ENCODE measurements at places on chromosomes 5 and 9.
A peak's percentile ranks its signal among the peaks of the same experiment; 100 is the strongest.

DNA sequence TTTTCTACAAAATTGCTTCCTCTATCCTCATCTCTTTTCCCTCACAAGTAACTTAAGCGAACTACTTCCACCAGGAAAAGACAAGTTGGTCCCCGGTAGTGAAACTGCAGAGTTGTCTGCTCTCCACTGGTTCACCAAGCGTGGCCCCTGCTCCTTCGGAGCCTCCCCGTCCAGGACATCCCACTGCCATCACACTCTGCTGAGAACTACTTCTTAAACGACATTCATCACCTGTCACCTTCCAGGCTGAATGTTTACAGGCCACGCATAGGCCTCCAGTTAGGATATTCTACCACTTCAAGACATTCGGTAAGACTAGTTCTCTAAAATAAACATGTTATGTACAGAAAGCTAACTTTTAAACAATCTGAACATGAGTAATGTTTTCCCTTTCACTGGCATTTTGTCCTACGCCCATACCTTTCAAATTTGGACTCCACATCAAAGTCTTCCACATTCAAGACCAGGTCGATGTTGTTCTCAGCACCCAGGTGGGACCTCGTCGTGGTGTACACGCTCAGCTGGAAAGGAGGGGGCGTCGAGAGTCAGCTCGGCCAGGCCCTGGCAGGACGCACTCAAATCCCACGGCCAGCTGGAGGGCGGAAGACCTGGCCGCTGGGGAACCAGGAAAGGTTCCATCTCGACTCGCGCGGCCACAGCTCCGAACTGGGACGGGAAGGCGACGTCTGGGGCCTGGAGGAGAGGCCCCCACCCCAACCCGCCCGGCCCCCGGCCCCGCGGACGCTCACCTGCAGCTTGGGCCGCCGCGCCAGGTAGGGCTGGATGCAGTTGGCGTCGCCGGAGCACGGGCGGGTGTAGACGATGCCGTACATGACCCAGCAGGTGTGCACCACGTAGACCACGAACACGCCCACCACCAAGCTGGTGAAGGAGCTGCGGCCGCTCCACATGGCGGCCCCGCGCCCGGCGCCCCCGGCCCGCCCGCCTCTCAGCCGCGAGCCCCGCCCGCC lies 683 bp downstream of the CLPTM1L start:
- H3K4me1 ChIP-seq = peaks cover 16% of the 10 kb centered on the region
- H3K4me3 ChIP-seq = peak overlapping the region; percentile 83
- no peak for DNase-seq
- H3K36me3 ChIP-seq = peaks cover 28% of the 10 kb centered on the region

GRCh38 chr9:132214027-132214622 lies 52.3 kb downstream of the NTNG2 start:
- peak; percentile 75 for DNase-seq
- H3K4me3 ChIP-seq = peak overlapping the region; percentile 39
- peak overlapping the region; percentile 70 for H3K27ac ChIP-seq
- peaks cover 21% of the 10 kb centered on the region for H3K27me3 ChIP-seq
- no peaks in the 10 kb centered on the region for H3K36me3 ChIP-seq

GRCh38 chr5:116142495-116142894 lies 57.7 kb downstream of the COMMD10 start:
- no peaks in the 10 kb centered on the region for H3K27me3 ChIP-seq
- H3K27ac ChIP-seq = no peak overlapping the region
- DNase-seq = no peak

- no peaks in the 10 kb centered on the region for H3K4me1 ChIP-seq
- no peak for DNase-seq
- H3K4me3 ChIP-seq = no peak overlapping the region
- H3K27ac ChIP-seq = no peak overlapping the region
Measured at GRCh38 chr5:178808886-178809285, 50.9 kb upstream of the ZNF354B start.

DNA sequence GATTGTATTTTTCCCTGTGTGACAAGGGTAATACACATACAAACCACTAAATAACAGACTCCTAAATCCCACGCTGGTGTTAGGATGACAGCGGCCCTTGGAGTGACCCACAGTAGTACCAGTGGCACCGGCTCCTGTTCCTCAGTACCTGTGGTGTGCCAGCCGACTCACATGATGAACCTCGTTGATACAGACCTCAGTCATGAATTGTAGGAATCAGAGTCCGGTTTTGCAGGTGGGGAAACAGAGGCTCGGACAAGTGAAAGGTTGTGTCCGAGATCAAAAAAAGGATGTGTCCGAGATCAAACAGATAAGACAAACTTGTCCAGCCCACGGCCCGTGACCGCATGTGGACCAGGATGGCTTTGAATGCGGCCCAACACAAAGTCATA lies 78.0 kb downstream of the AMBP start:
- H3K27me3 ChIP-seq = no peaks in the 10 kb centered on the region
- DNase-seq = no peak
- no peak overlapping the region for H3K4me3 ChIP-seq
- H3K4me1 ChIP-seq = no peaks in the 10 kb centered on the region

- H3K36me3 ChIP-seq = no peaks in the 10 kb centered on the region
- H3K27ac ChIP-seq = no peak overlapping the region
Measured at GRCh38 chr9:128712451-128713410, 10.4 kb downstream of the PKN3 start.

DNA sequence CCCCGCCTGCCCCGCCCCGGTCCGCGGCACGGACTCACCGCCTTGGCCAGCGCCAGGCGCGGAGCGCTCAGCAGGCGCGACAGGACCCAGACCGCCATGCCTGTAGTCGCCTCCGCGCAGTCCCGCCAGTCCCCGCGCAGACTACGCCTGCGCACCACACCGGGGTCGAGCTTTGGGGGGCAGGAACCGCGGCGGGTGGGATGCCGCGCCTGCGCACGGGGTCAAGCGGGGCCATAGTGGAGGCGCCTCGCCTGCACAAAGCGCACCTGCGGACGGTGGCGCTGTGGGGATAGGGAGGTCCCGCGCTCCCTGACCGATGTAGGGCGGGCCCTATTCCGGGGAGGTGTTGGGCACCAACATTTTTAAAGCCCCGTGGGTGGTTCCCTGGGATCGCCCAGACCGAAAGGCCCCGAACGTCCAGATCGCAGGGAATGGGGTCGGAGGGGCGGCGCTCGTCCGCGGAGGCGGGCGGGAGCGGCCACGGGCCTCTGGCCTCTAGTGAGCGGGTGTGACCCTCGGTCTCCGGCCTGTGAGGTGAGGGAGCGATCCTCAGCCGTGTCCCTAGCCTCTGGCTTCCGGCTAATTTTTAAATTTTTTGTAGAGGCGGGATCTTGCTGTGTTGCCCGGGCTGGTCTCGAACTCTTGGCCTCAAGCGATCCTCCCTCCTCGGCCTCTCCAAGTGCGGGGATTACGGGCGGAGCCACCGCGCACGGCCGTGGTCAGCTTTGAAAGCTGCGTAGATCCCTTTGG lies 70.8 kb upstream of the LPCAT1 start:
- no peaks in the 10 kb centered on the region for H3K36me3 ChIP-seq
- no peaks in the 10 kb centered on the region for H3K4me1 ChIP-seq
- H3K4me3 ChIP-seq = no peak overlapping the region
- DNase-seq = no peak

GRCh38 chr5:72878854-72879253 lies 62.4 kb downstream of the TNPO1 start:
- no peak overlapping the region for H3K4me3 ChIP-seq
- H3K4me1 ChIP-seq = peaks cover 7% of the 10 kb centered on the region
- peaks cover 96% of the 10 kb centered on the region for H3K36me3 ChIP-seq
- no peak overlapping the region for H3K27ac ChIP-seq
- H3K27me3 ChIP-seq = no peaks in the 10 kb centered on the region

DNA sequence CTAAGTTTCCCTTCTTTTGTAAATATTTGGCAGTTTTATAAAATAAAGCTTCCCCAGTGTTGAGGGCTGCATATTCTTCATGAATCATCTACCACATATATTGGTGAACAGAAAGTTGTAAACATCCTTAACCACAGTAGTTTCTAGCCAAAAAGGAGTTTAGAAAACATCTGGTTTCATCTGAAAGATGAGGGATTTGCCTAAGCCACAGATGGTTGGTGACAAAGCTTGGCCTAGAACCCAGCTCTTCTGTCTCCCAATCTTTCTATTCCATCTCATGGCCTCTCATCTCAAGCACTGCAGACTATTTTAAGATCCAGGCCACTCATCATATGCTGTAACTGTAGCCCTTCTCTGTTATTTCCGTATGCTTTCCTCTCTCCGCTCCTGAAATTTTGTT lies 232.3 kb upstream of the TRPM3 start:
- no peaks in the 10 kb centered on the region for H3K36me3 ChIP-seq
- no peaks in the 10 kb centered on the region for H3K4me1 ChIP-seq
- H3K27ac ChIP-seq = no peak overlapping the region
- no peaks in the 10 kb centered on the region for H3K27me3 ChIP-seq
- no peak for DNase-seq

- DNase-seq = peak; percentile 75
- no peaks in the 10 kb centered on the region for H3K36me3 ChIP-seq
- H3K27me3 ChIP-seq = no peaks in the 10 kb centered on the region
- H3K27ac ChIP-seq = peak overlapping the region; percentile 52
- H3K4me3 ChIP-seq = no peak overlapping the region
Measured at GRCh38 chr5:10461904-10462555, 20.4 kb downstream of the ROPN1L start.

DNA sequence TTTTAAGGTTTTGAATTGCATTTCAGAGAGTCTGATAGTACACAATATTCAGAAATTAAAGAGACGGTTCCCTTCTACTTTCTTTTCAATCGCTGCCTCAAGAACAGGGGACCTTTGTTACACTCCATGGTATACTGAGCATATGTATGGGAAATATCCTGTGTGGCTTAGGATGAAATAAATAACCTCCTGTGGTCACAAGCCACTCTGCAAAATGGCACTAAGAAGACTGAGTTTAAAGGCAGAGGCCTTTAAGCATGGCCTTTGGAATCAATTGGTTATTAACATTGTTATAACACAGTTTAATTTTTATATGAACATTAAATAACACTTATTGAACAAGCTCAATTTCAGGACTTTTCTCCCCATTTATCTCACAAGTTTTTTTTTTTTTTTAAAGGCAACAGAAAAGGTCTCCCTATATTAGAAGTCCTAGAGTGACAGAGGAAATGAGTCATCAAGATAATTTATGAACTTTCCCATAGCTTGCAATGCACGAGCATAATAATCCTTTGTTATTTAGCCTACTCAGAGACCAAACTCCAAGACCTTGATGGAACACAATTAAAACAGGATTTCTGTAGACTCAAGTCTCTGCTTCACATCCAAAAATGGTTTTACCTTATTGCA lies 341.9 kb downstream of the TMEM167A start:
- peak; percentile 34 for DNase-seq
- H3K4me1 ChIP-seq = no peaks in the 10 kb centered on the region
- no peaks in the 10 kb centered on the region for H3K36me3 ChIP-seq
- H3K27ac ChIP-seq = no peak overlapping the region
- no peaks in the 10 kb centered on the region for H3K27me3 ChIP-seq
- no peak overlapping the region for H3K4me3 ChIP-seq

GRCh38 chr5:143610946-143611345 lies 201.0 kb upstream of the HMHB1 start:
- no peak for DNase-seq
- no peak overlapping the region for H3K4me3 ChIP-seq
- H3K27ac ChIP-seq = no peak overlapping the region
- H3K4me1 ChIP-seq = no peaks in the 10 kb centered on the region

DNA sequence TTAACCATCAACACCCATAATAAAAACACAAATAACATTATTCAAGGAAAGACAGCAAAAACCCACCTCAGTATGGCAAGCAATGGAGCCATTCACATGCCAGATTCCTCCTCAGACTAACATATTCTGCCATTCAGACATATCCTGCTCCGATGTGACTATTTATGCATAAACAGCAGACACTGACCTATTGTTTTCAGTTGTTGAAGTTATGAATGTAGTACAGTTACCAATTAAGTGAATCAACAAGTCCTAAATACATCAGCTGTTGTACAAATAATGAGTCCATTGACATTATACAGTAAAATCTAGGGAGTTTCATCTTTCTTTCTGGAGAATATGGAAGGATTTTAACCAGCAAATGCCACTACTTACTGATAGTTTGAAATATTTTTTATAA lies 131.7 kb downstream of the DENND1A start:
- no peak overlapping the region for H3K27ac ChIP-seq
- no peaks in the 10 kb centered on the region for H3K36me3 ChIP-seq
- H3K4me3 ChIP-seq = no peak overlapping the region
- no peak for DNase-seq

DNA sequence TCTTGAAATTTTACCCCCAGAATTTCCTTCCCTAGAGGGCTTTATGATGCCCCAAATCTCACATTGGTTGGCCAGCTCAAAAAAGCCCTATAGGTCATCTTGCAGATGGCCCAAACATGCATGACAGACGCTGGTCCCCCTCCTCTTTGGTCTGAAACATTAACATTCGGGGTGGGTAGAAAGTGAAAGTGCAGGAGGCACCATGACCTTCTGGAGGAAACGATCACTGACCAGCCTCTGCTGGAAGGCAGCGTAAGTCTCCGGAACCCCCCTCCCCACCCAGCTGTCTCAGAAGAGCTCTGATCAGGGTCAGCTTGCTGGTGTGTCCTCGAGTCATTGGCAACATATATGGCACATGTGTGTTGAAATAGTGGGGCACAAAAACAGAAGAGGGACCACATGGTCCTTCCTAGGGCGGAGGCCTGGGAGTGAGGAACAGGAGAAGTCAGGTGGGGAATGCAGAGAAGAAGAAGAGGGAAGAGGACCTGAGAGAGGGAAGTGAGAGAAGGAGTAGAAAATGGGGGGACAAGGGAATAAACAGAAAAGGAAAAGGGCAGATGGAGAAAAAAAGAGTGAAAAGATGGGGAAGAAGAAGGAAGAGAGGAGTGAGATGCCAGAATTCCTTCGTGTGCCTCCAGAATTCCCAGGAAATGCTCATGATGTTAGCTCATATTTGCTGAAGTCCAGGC lies 46.2 kb downstream of the IL31RA start:
- H3K27me3 ChIP-seq = no peaks in the 10 kb centered on the region
- DNase-seq = no peak
- no peak overlapping the region for H3K27ac ChIP-seq
- H3K36me3 ChIP-seq = no peaks in the 10 kb centered on the region
- no peaks in the 10 kb centered on the region for H3K4me1 ChIP-seq

DNA sequence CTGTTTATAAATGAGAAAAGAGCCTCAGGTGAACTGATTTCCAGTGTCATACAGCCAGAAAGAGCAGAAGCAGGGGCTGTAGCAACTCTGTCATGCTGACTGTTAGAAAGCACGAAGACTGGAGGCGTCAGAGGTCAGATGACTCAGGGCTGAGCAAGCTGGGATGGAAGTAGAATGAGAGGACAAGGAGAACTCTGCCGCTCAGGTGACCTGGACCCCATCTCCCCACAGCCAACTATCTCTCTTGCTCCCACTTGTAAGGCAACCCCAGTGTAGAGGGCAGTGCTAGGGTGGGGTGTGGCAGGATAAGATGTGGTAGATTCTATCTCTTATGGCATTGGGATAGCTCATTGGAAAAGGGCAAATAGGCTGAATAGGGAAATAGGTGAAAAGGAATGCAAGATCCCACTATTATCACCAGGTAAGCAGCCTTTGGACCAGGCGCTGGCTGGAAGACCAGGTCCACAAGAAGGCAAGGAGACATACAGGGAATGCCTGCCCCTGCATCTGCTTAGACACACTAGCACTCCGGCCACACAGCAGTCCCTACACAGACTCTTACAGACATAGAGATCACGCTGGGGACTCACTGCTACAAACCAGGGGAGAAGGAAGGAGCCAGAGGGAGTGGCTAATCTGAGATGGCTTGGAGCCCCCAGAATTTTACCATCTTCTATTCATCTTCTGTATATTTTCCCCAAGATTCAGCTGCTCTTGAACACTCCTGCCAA lies 21.2 kb upstream of the LOX start:
- H3K27ac ChIP-seq = peak overlapping the region; percentile 41
- peaks cover 19% of the 10 kb centered on the region for H3K4me1 ChIP-seq
- H3K4me3 ChIP-seq = no peak overlapping the region
- no peaks in the 10 kb centered on the region for H3K27me3 ChIP-seq
- peak; percentile 81 for DNase-seq

Data from MCF 10A (cell line).